Body of pancreas (tissue), 4 donors: ENCODE measurements at places on chromosomes 3 and 15.

DNA sequence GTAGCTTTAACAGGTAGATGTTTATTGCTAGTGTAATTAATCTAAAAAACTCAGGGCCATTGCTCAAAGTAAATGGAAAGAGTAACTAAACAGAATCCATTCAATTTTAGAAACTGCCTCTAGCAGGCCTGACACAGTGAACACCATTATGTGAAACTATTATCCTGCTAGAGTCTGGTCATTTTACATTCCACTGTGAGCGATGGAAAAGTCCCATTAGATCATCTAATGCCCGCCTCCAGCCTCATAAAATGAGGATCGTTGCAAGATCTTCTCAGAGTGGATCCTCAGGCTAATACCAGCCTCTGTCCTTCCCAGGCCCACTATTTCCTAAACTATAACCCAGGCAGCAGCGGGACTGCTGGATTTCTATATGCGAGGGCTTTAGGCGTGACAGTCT lies 107.7 kb downstream of the WDR76 start:
- no peak for DNase-seq

DNA sequence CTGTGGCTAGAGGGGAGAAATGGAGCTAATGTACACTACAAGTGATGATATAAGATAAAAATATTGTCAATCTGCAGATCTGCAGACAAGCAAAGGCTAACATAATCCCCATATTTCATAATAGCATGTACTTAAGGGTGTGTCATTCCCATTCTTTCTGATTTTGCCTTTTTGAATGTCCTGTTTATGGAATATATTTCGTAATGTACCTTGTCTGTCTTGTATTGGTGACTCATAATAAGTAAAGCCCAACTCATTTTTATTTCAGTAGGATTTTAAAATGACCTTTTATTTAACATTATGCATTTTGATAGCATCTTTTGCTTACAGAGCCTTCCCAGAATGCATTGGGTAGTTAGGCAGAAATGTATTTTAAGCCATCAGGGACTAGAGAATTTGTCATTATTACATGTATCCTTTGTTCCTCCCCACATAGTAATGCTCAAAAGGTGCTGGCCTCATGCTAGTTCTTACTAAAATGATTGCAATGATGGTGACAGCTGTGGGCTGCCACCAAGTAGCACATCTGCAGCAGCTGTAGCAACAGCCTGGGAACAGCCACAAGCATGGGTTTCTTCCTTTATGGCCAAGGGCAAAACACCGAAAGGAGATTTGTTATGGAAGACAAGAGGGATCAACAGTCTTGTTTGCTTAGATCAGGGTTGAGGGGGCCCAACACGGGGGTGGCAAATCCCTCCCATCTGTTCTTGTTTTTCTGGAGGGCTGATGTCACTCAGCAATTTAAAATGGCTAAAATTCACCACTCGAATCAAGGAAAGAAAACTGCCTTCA lies 188.5 kb downstream of the CADPS start:
- DNase-seq, result no peak

DNA sequence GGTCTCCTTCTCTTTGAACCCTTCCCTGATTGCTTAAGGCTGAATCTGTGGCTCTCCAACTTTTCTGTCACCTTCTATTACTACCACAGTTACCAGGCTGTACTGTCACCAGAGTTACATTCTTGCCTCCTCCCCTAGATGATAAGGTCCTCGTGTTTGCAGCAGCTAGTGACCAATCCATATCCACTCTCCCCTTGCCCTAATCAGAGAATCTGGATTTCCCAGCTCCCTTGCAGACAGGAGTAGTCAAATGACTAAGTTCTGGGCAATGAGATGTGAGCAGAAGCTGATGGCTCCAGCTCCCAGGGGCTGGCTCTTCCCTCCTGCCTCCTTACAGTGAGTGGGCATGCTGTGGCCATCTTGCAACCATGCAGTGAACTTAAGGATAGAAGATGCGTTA lies 95.4 kb upstream of the VGLL4 start:
- no peak for DNase-seq

DNA sequence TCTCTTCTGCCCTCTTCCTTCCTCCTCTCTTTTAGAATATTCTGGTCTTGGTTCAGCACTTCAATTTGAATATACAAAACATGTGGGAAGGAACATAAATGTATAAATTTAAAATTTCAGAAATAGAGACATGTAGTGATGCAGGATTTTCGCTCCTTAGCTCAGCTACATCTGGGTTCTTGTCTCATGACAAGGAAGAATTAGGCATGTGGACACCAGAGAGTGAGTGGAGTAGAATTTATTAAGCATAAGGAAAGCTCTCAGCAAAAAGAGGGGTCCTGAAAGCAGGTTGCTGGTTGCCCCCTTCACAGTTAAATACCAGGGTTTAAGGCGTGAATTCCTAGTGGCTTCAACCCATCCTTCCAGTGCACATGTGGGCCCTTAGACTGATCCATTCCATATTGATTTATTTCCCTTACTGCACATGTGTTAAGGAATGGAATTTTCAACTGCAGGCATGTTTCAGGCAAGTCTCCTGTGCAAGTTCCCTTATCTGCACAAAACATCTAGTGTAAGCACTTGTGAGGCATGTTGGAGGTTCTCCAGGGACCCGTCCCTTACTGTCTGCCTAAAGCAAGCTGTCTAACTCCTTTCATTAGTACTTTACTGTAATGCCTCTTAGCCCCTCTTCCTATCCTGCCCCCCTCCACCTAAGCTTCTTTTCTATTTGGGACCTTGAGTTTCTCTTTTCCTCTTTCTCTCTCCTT lies 133.2 kb upstream of the STRIT1 start:
- no peak for DNase-seq

- DNase-seq, result no peak
Measured at GRCh38 chr15:66905954-66906353, 159.4 kb upstream of the SMAD3 start.

DNA sequence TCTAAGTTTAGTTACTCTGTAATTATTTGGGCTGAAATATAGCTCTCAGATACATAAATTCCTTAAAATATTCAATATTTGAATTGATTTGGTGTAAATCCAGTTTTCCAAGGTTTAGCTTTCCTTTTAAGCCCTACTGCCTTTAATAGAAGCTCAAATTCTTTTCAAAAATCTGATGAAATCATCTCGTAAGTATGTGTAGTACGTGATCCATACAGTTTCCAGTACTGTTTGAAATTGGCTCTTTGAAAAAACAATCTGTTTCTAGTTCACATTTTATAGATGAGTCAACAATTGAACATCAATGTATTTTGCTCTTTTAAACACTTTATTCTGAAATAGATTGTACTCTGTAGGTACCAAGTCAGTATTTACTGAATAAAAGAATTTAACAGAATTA lies 84.2 kb downstream of the LRRC49 start:
- no peak for DNase-seq

GRCh38 chr3:18681818-18682345 lies 256.7 kb upstream of the SATB1 start:
- no peak for DNase-seq

DNA sequence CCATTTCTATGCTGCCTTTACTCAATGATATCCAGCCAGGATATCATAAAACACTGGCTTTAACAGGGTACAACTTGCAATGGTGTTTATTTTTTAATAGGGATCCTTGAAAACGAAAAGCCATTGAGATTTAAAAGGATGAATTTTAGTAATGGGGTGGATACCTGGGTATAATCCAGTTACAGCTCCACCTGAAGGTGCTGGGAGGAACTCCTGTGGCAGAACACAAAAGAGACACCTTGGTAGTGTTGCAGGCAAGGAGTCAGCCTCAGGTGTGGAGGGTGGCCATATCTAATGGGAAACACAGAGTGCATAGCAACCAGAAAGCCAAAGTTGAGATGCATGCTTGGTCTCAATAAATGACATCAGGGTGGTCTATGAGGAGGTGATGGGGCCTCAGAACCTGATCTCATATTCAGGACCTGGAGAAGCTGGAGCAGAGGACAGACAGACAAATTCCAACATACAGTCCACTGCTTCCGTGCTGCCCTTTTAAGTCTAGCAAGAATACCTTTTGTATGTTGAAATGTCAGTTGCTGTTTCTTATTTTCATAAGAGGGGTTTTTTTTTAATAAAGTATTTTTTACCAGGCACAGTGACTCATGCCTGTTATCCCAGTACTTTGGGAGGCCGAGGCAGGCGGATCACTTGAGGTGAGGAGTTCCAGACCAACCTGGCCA lies 12.0 kb upstream of the PAQR9 start:
- DNase-seq, result no peak

GRCh38 chr3:35864871-35865270 lies 225.5 kb downstream of the ARPP21 start:
- no peak for DNase-seq

DNA sequence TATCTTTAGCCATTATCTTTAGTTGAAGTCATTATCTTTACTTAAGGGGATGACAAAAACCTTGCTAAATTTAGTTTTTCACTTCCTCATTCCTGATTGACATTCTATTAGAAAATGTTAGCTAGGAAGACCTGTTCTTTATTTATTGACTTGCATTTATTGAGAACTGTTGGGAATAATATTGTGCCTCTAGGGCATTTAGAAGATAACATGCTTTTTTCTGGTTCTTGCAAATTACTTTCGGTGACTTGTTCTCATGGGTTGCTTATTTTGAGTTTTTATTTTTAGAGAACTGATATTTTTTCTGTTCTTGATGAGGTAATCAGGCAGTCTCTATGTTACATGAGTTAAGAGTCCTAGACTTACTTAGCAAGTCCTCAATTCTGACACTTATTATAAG lies 48.3 kb upstream of the CTDSPL start:
- DNase-seq, result no peak

DNA sequence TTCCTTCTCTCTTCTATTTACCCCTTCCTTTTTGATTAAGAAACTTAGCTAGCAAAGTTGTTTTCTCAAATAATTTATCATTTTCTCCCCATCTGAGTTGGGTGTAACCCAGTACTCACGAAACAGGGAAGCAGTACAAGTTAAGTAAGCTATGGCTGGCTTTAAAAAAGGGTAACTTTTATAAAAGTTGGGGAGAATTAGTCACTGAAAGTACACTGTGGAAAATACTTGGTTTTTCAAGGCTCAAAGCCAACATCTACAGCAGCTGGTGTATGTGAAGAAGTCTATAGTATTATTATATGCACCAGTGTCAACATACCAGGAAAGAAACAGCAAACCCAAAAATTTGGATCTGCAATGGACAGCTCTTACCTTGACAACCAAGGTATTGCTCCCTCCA lies 25.5 kb downstream of the CLK3 start:
- no peak for DNase-seq

DNA sequence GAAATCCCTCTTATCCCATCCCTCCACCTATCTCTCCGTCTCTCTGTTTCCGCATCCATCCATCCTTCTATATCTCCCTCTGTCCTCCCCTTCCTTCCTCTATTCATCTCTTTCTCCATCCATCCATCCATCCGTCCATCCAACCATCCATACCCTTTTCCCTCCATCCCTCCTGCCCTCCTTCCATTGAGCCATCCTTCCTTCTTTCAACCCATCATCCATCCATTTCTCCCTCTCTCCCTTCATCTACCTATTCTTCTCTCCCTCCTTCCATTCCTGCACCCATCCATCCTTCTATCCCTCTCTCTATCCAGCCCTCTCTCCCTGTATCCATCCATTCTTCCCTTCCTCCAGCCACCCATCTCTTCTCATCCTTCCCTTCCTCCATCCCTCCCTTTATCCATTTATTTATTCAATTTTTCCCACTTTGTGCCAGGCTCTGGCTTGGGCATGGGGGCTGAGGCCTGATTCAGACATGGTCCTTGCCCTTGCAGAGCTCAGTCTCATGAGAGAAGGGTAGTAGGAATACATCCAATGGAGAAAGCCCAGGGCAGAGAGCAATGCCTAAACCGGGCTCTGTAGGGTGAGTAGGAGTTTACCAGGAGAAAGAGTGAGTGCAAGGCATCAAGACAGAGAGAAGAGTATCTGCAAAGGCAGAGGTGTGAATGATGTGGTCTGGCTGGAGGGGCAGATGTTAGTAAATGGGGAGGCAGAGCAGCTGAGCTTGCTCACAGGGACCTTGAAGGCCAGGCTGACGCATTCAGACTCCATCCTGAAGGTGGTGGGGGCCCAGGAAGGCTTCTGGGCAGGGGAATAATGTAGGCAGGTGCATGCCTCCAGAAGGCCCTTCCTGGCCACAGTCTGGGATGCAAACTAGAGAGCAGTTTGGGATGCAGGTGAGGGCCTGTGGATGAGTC lies 19.5 kb upstream of the FBLN2 start:
- no peak for DNase-seq

DNA sequence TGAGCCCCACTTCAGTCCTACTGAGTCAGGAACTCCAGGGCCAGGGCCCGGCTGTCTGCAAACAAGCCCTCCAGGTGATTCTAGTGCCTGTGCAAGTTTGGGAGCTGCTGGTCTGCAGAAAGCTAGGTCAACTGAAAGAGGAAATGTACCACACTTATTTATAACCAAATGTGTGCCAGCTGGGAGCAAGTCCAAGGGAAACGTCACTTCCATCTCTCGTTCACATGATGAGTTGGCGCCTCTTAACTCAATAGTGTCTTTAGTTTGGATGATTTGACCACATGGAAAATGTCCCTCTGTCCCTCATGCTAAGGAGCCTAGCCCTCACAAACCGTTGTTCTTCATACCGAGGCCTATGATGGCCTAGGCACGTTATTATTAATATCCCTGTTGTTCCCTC lies 43.2 kb downstream of the GOLGA8S start:
- no peak for DNase-seq

DNA sequence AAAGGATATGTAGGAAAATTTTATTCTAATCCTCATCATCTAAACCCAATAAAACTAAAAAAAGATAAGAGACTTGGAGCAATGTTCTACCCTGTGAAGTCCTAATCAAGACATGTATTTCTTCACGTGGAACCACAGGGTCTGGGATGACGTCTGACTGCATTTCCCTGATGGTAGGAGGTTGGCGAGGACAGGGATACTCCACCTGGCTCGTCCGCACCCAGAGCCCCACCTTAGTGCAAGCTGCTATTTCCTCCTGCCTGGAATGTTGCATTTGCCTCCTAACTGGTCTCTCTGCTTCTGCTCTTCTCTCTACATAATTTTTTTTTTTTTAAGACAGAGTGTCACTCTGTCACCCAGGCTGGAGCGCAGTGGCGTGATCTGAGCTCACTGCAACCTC lies 57.7 kb upstream of the RASGRP1 start:
- no peak for DNase-seq

DNA sequence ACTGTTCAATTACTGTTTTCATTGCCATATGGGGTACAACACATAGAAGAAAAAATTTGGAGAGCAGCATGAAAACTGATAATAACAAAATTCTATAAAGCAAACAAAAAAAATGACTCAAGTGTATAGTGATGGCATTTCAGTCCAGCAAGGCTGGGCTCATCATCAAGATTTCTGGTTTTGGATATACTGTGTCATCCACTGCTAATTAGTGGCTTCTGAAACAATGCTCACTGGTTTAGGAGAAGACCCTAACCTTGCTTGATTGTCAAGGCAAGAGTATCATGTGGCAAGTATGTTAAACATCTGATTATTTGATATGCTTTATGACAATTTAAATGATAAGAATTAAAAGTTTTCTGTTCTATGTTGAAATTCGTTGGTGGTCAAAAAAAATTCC lies 96.9 kb downstream of the RFX7 start:
- DNase-seq, result no peak

- no peak for DNase-seq
Measured at GRCh38 chr3:80994085-80994665, 767.3 kb downstream of the GBE1 start.

GRCh38 chr3:112319516-112320276 lies 13.3 kb upstream of the CD200 start:
- no peak for DNase-seq

- DNase-seq, result no peak
Measured at GRCh38 chr3:153626158-153626557, 464.1 kb downstream of the RAP2B start.

GRCh38 chr3:127441764-127442163 lies 148.8 kb downstream of the TPRA1 start:
- DNase-seq, result no peak

- no peak for DNase-seq
Measured at GRCh38 chr3:114508976-114509375, 215.1 kb downstream of the TIGIT start.

- no peak for DNase-seq
Measured at GRCh38 chr3:196134691-196135090, 52.8 kb upstream of the TFRC start.
